ENCODE measurements at places on chromosomes 4 and X.

DNA sequence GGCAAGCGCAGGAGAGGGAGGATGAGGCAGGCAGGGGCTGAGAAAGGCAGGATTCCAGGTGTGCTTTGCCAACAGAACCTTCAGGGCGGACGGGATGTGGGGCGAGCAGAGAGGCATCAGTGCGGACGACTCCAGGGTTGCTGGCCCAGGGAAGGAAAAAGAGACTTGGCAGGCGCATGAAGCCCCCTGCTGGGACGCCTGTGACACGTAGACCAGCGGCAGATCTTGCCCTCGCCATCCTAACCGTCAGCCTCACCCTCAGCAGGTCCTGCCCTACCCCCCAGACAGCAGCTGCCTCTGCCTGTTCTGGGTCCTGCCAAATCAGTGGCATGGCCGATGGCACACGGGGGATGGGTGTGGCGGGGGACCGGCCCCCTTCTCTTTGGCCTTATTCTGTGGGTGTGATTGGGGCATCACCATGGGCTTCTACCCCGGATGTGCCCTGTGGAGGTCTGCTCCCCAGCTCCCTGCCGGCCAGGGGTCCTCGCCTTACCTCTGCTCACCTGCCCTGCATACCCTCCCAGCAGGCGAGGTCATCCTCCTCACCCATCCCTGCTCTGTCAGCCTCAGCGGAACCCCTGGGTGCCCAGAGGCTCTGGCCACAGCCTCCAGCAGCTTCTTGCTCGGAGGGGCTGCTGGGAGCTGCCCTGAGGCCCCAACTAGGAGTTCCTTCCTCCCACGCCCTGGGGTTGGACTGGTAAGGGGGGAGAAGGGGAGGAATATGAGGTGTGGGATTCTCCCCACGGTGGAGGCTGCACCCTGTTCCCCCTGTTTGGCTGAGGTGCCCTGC lies 2.9 kb upstream of the SH3BP2 start:
- no peak for DNase-seq

DNA sequence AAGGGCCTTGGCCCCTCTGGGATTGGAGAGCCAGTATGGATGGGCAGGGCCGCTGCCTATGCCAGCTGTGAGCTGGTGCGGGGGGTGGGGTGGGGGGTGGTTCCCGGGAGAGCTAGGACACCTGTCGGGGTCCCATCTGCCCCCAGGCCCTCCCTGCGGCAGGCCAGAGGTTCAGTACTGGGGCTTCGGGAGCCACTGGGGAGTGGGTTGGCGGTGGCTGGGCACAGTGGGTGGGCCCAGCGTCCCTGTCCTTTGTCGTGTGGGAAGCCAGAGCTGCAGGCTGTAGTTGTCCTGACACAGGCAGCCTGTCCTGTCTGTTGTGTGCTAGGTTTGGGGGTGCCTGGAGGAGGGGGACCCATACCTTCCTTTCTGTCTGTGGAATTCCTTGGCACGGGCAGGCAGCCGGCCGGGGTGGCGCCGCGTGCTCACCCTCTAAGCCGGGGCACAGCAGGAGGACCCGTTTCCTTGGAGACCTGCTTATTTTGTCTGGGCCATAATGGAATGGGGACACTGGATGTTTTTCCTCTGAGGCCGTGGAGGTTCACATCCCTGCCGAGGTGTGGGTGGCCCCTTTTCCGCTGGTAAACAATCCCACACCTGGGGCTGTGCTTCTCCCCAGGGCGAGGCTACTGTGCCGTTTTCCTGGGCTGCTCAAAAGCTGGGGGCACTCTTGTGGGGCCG lies 14.8 kb downstream of the DOK7 start:
- no peak for DNase-seq

GRCh38 chrX:102784550-102784949 lies 64.0 kb downstream of the GPRASP3 start:
- DNase-seq, result no peak

GRCh38 chr4:3827616-3828492 lies 61.7 kb downstream of the ADRA2C start:
- no peak for DNase-seq

DNA sequence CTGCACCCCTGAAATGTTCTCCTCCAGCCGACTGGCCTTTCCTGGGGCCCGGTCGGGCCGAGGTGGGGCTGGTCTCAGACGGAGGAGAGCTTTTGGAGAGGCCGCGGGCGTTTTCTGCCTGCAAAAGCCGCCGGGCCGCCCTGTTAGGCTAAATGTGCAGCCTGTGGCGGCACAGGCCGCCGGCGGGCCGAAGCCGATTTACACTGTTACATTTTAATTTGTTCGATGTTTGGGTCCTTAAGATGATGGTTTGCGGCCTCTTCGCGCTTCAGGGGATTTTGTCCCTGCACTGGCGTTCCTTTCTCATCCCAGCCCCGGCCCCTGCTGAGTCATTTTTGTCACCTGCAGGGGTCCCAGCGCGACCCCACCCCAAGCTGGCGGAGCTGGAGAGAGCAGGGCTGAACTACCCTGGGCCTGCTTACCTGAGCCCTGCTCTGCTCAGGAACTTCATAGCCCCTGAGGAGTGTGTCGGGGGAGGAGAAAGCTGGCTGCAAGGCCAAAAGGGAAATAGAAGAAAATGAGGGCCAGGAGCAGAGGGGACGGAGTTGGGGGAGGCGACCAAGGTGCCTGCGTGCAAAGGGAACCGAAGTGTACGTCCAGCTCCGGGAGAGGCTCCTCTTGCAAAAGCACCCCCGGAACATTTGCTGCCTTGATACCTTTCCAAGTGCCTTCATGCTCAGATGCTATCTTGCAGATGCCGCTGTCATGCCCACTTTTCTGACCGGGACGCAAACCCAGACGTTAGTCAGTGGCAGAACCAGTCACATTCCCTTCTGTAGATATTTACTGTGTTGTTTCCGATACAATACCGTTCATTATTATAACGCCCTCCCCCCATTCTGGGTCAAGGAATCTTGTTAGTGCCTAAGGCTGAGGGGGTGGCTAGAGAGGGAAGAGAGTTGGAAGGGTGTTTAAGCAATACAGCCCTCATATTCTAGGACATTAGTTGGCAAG lies 977 bp upstream of the RBBP7 start:
- peak; percentile 32 for DNase-seq

GRCh38 chrX:24877854-24878650 lies 137.7 kb downstream of the ARX start:
- DNase-seq, result no peak

- DNase-seq, result no peak
Observed at GRCh38 chr4:15925830-15926229, 12.7 kb downstream of the FGFBP1 start.

DNA sequence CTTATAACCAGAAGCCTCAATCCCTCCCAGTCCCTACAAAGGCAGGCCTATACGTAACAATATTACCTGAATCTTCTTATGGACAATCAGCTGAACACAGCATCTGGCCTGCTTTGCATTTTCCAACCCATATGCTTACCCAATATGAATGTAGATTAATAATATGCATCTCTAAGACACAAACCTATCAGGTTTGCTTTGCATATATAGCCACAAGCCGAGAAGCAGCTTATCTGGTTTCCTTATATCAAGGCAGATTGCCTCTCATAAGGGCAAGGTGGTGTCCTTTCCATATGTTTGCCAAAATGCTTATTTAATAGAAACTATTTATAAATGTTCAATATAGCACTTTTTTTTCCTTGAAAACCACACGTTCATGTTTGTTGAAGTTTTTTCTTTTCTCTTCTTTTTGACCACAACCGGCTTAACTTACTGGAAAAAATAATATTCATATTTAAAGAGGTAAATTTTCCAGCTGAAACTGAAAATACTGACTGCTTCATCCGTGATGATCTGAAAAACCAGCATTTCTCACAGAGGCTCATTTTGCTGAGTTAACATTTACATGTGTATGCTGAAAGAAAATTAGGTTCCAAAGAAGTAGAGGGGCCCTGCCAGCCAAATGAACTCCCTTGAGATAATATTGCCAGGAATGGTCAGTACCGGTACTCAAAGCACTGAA lies 3.8 kb downstream of the IL21 start:
- no peak for DNase-seq

DNA sequence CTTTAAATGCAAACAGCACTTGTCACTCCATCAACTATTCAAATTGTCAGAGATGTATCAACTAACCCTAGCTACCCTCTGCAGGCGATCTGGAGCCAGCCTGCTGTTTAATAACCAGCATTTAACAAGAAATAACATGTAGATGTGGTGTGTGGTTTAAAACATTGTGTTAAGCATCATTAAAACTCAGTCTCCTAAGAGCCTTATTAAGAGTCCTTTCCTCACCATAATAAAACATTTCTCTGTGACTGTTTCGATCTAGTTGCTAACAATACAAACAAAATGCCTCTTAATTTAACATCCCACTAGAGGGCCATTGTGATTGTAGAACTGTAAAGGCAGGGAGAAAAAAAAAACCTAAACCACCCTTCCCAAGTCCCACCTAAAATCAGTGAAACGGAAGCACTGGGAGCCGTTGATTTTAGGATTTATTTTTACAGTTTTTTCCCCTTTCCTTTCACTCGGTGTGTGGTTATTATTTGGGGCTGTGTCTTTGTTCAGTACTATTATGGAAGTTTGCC lies 708.6 kb downstream of the C4orf33 start:
- no peak for DNase-seq

DNA sequence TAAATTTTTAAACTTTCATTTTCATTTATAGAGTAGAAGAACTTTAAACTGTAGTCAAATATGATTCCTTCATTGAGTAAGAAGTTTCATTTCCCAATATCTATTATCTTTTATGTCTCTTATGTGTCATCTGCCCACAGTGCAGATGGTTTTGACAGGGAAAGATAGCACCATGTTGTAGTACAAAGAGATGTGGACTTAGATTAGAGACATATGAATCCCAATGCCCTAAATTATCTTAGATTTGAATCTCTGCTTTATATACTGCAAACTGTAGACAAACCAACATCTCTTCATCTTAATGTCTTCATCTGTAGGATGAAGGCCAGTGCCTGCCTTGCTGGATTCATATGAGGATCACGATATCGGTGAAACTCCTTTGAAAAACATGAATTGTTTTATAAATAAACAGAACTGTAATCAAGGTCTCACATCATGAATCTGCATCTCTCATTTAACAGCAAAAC lies 217.5 kb downstream of the BANK1 start:
- DNase-seq, result no peak

- no peak for DNase-seq
Observed at GRCh38 chr4:164783976-164784375, 30.0 kb downstream of the SMIM31 start.

DNA sequence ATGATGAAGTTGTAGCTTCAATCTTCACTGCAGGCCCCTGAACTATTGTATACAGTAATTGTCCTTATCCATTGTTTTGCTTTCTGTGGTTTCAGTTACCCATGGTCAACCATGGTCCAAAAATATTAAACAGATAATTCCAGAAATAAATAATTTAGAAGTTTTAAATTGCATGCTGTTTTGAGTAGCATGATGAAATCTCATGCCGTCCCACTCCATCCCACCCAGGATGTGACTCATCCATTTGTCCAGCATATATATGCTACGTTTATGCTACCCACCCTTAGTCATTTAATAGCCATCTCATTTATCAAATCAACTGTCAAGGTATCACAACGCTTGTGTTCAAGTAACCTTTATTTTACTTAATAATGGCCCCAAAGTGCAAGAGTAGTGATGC lies 34.5 kb downstream of the IQCM start:
- no peak for DNase-seq

GRCh38 chr4:7747062-7747385 lies 192.6 kb downstream of the AFAP1 start:
- DNase-seq, result no peak

DNA sequence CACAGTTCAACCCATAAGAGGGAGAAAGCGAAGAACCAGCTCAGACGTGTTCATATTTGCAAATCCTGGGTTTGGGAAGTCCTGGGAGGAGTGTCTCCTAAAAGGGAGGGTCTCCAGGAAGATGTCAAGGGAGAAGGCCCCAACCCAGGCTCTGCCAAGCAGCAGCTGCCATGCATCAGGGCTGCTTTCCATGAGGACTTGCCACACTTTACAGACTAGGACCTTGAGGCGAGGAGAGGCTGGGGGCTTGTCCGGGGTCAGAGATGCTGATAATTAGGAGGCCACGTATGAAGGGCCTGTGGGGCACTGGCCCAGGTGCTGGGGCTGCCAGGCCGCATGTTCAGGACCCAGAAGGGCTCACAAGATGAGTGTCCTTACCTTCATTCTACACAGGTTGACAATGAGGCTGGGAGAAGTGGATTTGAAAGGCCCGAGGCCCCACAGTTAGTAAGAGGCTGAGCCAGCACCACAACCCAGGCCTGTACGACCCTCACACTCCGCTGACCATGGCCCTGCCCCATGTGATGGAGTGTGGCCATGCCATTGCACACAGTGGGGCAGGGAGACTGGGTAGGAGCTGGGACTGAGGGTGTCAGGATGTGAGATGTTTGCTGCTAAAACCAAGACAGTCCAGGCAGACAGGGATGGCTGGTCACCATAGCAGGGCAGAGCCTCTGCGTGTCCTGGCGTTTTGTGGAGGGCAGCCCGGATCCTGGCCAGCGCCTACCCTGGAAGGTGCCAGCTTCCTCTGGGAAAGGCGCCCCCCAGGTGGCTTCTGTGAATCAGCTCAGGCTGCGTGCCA lies 94.8 kb downstream of the PSAPL1 start:
- no peak for DNase-seq
